Spinal cord (tissue), 10 donors: ENCODE measurements at places on chromosomes 11 and 22.

DNA sequence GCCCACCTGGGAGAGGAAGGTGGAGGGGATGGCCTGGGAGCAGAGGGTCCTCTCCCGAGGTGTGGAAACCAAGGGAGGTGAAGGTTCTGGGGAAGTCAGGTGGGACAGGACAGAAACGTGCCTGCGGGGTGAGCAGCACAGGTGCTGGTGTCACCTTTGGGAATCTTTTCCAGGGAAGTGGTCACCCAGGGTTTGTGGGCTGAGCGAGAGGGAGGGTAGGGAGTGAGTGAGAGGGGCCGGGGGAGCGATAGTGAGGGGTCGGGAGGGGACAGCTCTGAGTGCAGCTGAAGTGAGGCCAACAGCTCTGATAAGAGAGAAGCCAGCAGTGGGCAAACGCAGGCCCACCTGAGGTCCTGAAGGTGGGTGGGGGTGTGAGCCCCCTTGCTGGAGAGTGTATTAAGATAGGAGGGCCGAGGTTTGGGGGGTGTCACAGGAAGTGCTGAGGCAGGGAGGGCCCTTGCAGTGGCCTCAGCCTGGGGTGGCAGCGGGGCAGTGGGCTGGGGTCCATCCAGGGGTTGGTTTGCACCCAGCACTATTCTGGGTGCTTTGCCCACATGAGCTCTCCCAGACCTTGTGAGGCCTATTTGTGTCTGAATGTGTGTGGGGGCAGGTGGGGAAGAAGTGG, 1.6 kb upstream of the SHANK3 start:
- peaks cover 7% of the 10 kb centered on the region for H3K36me3 ChIP-seq
- no peak for DNase-seq
- no peak overlapping the region for H3K4me3 ChIP-seq

GRCh38 chr11:125925247-125925740, 20.6 kb upstream of the VSIG10L2 start:
- H3K4me3 ChIP-seq = no peak overlapping the region
- H3K27ac ChIP-seq = no peak overlapping the region
- no peaks in the 10 kb centered on the region for H3K27me3 ChIP-seq
- no peaks in the 10 kb centered on the region for H3K4me1 ChIP-seq
- no peak for DNase-seq
- peaks cover 20% of the 10 kb centered on the region for H3K36me3 ChIP-seq

DNA sequence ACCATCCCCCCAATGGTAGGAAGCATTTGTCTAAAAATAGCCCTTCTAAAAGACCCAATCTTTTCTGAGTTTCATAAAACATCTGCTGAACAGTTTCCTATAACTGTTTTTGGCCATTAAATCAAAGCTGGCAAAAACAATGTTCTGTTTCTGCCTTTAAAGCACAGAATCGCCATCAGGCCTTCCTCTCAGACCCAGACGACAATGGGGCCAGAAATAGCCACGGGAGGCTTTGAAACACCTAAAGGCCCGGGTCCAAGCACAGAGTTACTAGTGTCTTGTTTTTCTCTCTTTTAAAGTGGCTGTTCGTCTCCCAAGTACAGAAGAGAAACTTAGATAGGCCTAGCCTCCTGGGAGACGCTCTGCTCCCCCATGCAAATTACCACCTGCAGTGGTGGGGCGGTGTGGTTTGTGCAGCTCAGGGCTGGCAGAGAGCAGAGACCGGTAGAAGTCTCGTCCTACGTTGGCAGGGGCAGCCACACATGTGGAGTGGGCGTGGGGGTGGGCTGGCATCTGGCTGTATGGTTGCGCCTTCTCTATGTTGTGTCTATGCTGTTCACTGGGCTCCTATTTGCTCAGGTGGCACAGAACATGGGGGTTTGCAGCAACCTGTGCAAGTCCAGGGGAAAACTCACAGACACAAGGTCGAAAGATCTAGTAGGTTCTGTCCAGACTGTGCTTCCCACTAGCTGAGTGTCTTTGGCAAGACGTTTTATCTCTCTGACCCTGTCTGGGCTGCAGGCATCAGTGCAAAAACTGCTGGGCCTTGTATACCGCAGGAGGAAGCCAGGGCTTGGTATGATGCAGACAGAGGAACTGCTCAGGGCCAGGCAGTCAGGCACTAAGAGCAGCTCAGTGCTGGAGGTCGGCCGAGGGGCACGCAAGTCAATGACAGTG, 23.6 kb upstream of the ETS1 start:
- DNase-seq = no peak
- H3K36me3 ChIP-seq = no peaks in the 10 kb centered on the region
- H3K4me3 ChIP-seq = no peak overlapping the region
- H3K27me3 ChIP-seq = peaks cover 20% of the 10 kb centered on the region
- H3K27ac ChIP-seq = peak overlapping the region; percentile 34

DNA sequence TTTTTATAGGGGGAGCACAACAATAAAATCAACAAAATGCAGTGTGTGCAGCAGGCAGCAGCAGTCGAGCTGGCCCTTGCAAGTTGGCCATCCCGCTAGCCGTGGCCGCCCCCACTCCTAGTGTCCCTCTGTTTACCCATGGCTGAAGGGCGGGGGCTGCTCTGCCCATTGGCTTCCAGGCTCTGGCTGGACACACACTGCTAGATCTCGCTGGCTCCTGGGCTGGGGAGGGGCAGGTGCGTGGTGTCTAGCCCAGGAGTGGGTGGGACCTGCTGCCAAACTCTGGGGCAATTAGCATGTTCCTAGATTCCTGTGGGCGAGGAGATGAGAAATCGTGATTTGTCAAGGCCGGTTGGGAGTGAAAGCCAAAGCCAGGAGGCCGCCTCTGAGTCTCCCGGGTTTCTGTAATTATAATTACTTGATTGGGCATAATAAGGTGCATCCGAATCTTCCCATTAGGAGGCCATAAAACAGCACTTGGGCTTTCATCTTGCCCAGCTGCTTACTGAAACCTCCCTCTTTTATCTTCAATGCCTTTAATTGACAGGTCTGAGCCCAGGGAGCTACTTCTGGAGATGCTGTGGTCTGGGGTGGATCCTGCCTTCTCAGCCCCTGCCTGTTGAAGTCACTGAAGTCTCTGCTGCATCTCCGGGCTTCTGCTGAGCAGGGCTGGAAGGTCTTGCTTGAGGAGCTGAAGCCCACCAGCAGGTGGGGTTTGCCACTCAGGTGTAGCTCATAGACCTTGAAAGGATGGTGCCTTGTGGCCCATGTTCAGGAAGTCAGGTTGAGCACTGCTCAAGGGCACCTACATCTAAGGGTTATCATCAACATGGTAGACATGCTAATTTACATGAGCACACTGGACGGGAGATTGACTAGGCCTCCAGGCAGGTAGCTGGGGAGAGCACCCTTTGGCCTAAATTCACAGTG, 44.5 kb upstream of the DKK3 start:
- no peak overlapping the region for H3K27ac ChIP-seq
- H3K36me3 ChIP-seq = no peaks in the 10 kb centered on the region
- H3K4me1 ChIP-seq = peaks cover 9% of the 10 kb centered on the region

DNA sequence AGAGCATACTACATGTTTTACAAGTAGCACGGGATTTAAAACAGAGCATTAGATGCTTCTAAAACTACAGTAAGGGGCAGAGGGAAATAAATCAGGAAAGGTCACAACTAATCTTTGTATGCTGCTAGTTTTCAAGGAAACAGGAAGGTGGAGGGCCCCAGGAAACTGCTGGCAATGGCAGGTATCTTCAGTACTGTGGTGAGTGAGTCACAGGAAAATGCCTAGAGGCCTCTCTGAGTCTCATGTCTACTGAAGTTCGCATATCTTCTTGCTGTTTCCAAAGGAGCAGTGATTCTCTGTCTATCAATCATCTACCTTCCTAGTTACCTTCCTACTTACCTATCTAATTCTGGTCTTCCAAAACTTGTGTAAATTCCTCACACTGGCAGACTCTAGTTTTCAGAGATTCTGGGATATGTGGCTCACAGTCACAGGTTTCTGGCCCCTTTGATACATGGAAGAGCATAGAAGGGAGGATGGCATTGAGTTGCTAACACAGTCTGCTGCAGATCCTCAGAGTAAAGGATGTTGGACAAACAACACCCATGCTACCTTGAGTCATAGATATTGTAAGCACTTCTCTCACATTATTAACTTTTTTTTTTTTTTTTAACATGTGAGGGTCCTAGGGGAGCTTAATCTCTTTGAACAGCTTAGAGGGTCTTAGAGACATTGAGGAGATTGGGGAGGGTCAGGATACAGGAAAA, 58.8 kb upstream of the SYN3 start:
- H3K36me3 ChIP-seq = no peaks in the 10 kb centered on the region
- H3K27ac ChIP-seq = no peak overlapping the region
- no peak overlapping the region for H3K4me3 ChIP-seq
- no peaks in the 10 kb centered on the region for H3K27me3 ChIP-seq
- H3K4me1 ChIP-seq = no peaks in the 10 kb centered on the region
